Activated T-helper 1 cell treated with anti-CD3 and anti-CD28 coated beads, Interleukin-12 subunit alpha, Interleukin-12 subunit beta, Interleukin-2, Interleukin-4 antibody, amounts not matched to agents 30 ng/mL and 10 ng/mL and 1 ng/mL, durations not matched to agents 14 hours and 24 hours and 36 hours (primary cell): ENCODE measurements at places on chromosomes 16 and 17. TPM values are rescaled to one million over a fixed set of nuclear protein-coding genes. Genes with fewer than 3 reads are reported as not detected.
A peak's percentile ranks its signal among the peaks of the same experiment; 100 is the strongest.

Gene PLA2G10
- total RNA-seq: not detected in 2 replicates

Gene UBE2O
- total RNA-seq: 44.9 and 45.1 TPM in 2 replicates

Gene ABCA6
- total RNA-seq: not detected in 2 replicates

Gene CCL17
- total RNA-seq: 1.3 and 1.6 TPM in 2 replicates

Gene ZNF750
- total RNA-seq: not detected in 2 replicates

Gene ACE
- 0.36 and 0.59 TPM in 2 replicates for total RNA-seq

DNA sequence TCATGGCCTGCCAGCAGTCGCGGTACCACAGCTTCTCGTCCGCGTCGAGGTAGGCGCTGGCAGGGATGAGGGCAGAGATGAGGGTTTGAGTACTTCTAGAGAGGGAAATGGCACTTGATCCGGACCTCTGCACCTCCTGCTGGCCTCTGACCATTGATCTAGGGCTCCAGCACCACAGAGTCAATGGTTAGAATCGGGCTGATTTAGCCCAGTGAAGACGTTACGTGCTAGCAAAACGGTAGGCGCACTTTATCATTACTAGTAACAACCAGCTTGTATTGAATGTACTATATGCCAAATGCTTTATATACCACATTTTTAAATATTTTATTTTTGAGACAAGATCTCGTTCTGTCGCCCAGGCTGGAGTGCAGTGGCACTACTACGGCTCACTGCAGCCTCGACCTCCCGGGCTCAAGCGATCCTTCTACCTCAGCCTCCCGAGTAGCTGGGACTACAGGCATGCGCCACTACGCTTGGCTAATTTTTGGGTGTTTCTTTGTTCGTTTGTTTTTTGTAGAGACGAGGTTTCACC is 526 bp downstream of the TSNAXIP1 start:
- H3K4me3 ChIP-seq: peak overlapping the region; percentile 90
- peak overlapping the region; percentile 86 for H3K27ac ChIP-seq
- DNase-seq: no peak
- peaks cover 6% of the 10 kb centered on the region for H3K27me3 ChIP-seq

DNA sequence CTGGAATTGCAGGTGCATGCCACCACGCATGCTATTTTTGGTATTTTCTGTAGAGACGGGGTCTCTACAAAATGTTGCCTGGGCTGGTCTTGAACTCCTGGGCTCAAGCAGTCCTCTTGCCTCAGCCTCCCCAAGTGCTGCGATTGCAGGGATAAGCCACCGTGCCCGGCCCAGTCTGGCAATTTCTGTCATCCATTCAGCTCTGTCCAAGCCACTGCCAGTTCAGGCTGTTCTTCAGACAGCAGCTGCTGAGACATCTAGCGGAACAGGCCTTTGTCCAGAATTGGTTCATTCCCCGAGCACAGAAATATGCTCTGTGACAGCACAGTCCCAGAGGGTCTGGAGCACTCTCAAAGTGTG is 5.4 kb downstream of the SLC47A1 start:
- peaks cover 26% of the 10 kb centered on the region for H3K27me3 ChIP-seq
- DNase-seq: no peak
- H3K36me3 ChIP-seq: no peaks in the 10 kb centered on the region
- H3K27ac ChIP-seq: no peak overlapping the region
- no peak overlapping the region for H3K4me3 ChIP-seq
- peaks cover 7% of the 10 kb centered on the region for H3K4me1 ChIP-seq

- no peaks in the 10 kb centered on the region for H3K27me3 ChIP-seq
- H3K36me3 ChIP-seq: peaks cover 38% of the 10 kb centered on the region
- DNase-seq: no peak
Observed at GRCh38 chr16:15701975-15702970, 52.2 kb downstream of the NDE1 start.

GRCh38 chr17:1714427-1714979 is 4.3 kb upstream of the TLCD2 start:
- H3K4me3 ChIP-seq: peak overlapping the region; percentile 83
- no peak overlapping the region for H3K27ac ChIP-seq
- peaks cover 6% of the 10 kb centered on the region for H3K27me3 ChIP-seq
- H3K4me1 ChIP-seq: peaks cover 20% of the 10 kb centered on the region
- peaks cover 19% of the 10 kb centered on the region for H3K36me3 ChIP-seq

DNA sequence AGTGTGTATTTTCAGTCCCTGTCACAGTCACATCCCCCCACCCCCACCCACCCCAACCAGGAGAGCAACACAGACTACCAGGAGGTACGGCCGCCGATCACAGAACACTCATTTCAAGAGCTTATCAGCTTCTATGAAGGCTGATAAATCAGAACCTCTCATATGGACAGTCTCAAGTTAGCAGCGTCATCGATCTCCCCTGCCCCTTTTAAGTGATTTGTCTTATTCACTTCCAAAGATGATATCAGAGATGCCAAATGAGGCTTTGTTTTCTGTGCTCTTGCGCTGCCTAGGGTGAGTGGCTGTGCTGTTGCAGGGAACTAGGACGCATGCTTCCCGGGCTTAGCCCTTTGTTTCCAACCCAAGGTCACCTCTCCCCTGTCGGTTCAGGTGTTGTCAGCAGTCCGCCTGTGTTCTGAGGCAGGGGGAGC is 26.8 kb upstream of the PMFBP1 start:
- H3K27ac ChIP-seq: no peak overlapping the region
- no peak overlapping the region for H3K4me3 ChIP-seq
- H3K4me1 ChIP-seq: peaks cover 13% of the 10 kb centered on the region

DNA sequence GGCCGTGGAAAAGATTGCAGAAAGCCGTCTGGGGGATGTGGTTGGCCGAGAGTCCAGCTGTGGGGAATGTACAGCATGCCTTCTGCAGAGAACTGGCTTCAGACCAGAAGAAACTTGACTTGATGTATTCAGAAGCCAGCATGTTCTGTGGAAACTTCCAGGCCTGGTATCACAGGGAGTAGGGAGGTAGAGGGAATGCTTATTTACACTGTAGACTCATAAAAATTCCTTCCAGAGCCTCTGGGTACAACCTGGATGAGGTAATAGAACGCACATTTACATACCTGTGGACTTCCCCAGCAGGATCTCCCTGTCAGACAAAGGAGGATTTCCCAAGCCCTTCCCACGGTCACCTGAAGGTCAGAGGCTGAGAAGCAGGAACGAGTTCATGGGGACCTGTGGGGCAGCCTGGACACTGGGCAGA is 11.8 kb upstream of the GAS7 start:
- no peak for DNase-seq
- H3K4me3 ChIP-seq: no peak overlapping the region
- H3K27me3 ChIP-seq: no peaks in the 10 kb centered on the region
- H3K4me1 ChIP-seq: no peaks in the 10 kb centered on the region
- no peak overlapping the region for H3K27ac ChIP-seq

DNA sequence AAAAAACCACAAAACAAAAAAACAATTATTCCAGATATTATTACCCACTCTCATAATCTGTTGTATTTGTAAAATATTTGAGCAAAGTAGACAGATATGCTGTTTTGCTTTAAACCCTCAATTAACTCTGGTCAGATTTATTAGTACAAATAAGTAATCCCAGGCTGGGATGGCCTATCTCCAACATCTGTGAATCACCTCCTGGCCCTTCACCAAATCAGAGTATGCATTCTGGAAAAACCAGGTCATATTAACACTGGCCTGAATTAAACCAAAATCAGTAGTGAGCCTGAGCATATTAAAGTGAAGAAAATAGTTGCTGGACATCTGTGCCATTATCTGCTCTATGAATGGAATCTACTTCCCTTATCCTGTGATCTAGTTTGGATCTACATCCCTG is 41.0 kb downstream of the STAT3 start:
- no peak overlapping the region for H3K4me3 ChIP-seq
- H3K4me1 ChIP-seq: peaks cover 57% of the 10 kb centered on the region
- peak overlapping the region; percentile 70 for H3K27ac ChIP-seq
- H3K27me3 ChIP-seq: no peaks in the 10 kb centered on the region
- H3K36me3 ChIP-seq: peaks cover 46% of the 10 kb centered on the region

DNA sequence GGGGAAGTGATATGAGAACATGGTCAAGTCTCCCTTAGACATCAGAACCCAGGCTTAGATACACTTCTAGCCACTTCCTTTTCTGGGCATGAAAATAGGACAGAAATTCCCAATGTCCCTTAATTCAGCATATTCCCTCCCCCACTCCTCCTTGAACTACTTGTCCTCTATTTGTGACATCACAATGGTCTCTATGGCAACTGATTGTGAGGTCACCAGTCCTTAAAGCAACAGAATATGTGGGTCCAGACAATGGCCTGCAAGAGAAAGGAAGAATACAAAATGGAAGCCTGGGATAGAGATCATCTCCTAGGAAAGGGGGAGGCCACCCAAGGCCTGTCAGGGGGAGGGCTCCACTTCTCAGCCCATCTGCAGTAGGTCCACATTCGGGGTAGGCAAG is 6.7 kb upstream of the SEZ6 start:
- DNase-seq: no peak
- no peak overlapping the region for H3K27ac ChIP-seq

- DNase-seq: no peak
- peaks cover 5% of the 10 kb centered on the region for H3K36me3 ChIP-seq
- H3K4me1 ChIP-seq: no peaks in the 10 kb centered on the region
- no peaks in the 10 kb centered on the region for H3K27me3 ChIP-seq
- no peak overlapping the region for H3K27ac ChIP-seq
Observed at GRCh38 chr16:1364510-1364909, 12.8 kb downstream of the GNPTG start.

DNA sequence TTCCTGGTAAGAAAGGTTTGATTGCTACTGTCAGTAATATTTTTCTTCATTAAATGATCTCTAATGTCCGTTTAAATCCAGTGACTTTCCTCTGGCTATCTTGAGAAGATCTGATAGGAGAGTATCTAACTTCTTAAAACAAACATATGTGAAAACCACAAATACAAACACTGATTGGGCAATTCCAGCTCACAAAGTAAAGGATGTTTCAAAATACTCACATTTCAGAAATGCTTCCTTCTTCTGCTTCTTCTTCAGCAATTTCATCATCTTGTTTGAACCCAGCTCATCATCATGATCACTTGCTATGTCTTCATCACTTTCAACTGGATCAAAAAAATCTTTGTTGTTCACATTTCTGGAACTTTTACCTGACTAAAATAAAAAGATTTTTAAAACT is 64.3 kb upstream of the RBL2 start:
- H3K4me1 ChIP-seq: peaks cover 20% of the 10 kb centered on the region
- no peak for DNase-seq
- no peak overlapping the region for H3K27ac ChIP-seq
- no peak overlapping the region for H3K4me3 ChIP-seq
- H3K27me3 ChIP-seq: peaks cover 31% of the 10 kb centered on the region
- H3K36me3 ChIP-seq: no peaks in the 10 kb centered on the region

GRCh38 chr16:48963306-48963705 is 318.3 kb downstream of the CBLN1 start:
- H3K27me3 ChIP-seq: peaks cover 2% of the 10 kb centered on the region
- DNase-seq: no peak
- no peaks in the 10 kb centered on the region for H3K36me3 ChIP-seq
- no peaks in the 10 kb centered on the region for H3K4me1 ChIP-seq

- no peaks in the 10 kb centered on the region for H3K4me1 ChIP-seq
- H3K4me3 ChIP-seq: no peak overlapping the region
- no peak for DNase-seq
Observed at GRCh38 chr16:23608194-23608593, 12.1 kb upstream of the NDUFAB1 start.

DNA sequence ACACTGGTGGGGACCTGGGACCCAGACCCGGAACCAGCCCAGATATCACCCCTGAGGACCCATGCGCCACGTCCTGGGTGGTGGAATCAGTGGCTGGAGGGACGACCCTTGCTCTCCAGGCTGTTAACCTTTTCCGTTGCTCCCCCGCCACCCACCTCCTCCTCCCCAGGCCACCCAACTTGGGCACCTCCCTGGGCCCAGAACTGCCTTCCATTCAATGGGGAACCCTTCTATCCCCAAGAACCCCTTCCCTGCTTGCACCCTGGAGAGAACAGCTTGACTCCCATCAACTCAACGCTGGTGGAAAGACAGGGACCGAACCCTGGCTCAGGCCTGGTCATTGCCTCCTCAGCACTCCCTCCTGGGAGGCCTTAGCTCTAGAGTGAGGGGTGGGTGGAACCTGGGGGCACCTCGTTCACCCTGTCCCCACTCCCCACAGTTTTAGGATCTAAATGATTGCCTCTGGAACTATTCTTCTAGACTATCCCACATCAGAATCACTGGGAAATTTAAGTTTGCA is 5.7 kb upstream of the IL32 start:
- H3K27me3 ChIP-seq: peaks cover 2% of the 10 kb centered on the region
- peaks cover 24% of the 10 kb centered on the region for H3K36me3 ChIP-seq
- DNase-seq: no peak
- peak overlapping the region; percentile 89 for H3K4me3 ChIP-seq
- peaks cover 58% of the 10 kb centered on the region for H3K4me1 ChIP-seq

GRCh38 chr17:49968405-49969133 is 421 bp upstream of the DLX4 start:
- peak overlapping the region; percentile 63 for H3K27ac ChIP-seq

- H3K4me1 ChIP-seq: no peaks in the 10 kb centered on the region
- H3K4me3 ChIP-seq: no peak overlapping the region
- H3K27me3 ChIP-seq: no peaks in the 10 kb centered on the region
- H3K36me3 ChIP-seq: no peaks in the 10 kb centered on the region
- H3K27ac ChIP-seq: no peak overlapping the region
Observed at GRCh38 chr16:62021161-62021581, 15.1 kb downstream of the CDH8 start.

GRCh38 chr17:56497132-56497531 is 96.4 kb upstream of the NOG start:
- H3K36me3 ChIP-seq: no peaks in the 10 kb centered on the region
- no peak overlapping the region for H3K27ac ChIP-seq
- no peak for DNase-seq
- H3K4me1 ChIP-seq: no peaks in the 10 kb centered on the region

DNA sequence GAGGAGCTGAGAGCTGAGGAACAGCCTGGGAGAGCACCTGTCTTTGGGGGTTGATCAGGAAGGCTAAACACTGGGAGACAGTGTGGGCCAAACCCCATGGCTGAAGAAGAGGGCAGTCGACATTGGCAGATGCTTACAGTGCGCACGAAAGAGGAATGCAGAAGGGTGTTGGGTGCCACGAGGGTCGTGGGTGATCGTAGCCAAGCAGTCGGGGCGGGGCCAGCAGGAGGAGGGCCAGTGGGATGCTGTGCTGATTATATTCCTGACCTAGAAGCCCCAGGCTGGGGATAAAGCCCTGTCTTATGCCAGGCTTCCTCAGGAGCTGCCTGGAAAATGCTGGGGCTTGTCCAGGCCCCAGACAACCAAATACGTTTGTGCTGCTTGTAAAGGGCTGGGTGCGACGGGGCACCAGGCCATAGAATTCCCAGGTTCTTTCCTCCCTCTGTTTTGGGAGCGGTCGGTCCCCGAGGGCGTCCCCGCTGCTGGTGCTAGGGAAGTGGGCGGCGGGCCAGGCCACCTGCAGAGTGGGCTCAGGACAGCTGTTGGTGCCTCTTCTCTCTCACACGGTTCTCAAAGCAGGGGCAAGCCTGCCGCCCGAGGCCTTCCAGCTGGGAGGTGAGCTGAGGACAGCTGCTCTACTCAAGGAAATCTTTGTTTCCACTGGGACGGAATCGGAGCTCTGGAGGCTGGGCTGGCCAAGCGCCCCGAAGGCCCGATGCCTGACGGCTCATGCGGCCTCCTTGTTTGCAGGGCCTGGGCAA is 10.0 kb downstream of the C1QTNF1 start:
- DNase-seq: no peak
- H3K27ac ChIP-seq: no peak overlapping the region
- no peaks in the 10 kb centered on the region for H3K36me3 ChIP-seq
- H3K27me3 ChIP-seq: peaks cover 13% of the 10 kb centered on the region
- H3K4me3 ChIP-seq: no peak overlapping the region

GRCh38 chr16:54431041-54431996 is 144.7 kb upstream of the IRX3 start:
- H3K27me3 ChIP-seq: peaks cover 27% of the 10 kb centered on the region
- no peak overlapping the region for H3K27ac ChIP-seq
- DNase-seq: no peak
- no peaks in the 10 kb centered on the region for H3K36me3 ChIP-seq

GRCh38 chr17:68682903-68683302 is 81.7 kb upstream of the FAM20A start:
- no peaks in the 10 kb centered on the region for H3K27me3 ChIP-seq
- H3K4me3 ChIP-seq: no peak overlapping the region
- no peaks in the 10 kb centered on the region for H3K36me3 ChIP-seq
- H3K27ac ChIP-seq: no peak overlapping the region
- no peak for DNase-seq
- no peaks in the 10 kb centered on the region for H3K4me1 ChIP-seq
